Psoas muscle (tissue), 8 donors: ENCODE measurements at places on chromosomes 3 and 15. TPM values are rescaled to one million over a fixed set of nuclear protein-coding genes. Genes with fewer than 3 reads are reported as not detected.

DNA sequence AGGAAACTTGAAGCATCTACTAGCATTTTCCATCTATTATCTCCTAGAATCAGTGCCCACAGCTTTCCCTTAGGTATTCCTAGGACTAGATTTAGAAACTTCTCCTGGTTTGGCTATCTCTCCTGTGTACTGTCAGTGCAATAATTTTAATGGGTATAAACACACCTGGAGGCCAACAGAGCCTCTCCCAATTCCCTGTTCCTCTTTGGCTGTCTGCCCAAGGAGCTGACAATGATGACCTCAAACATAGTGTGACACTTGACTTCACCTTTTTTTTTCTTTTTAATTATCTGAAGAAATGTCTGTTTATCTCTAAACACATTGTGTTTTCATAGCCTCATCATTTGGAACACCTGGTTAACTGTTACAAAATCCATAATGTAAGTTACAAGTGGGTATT lies 754.5 kb upstream of the ALCAM start:
- no peak for DNase-seq

GRCh38 chr3:13191016-13191415 lies 117.8 kb upstream of the IQSEC1 start:
- DNase-seq, result no peak

DNA sequence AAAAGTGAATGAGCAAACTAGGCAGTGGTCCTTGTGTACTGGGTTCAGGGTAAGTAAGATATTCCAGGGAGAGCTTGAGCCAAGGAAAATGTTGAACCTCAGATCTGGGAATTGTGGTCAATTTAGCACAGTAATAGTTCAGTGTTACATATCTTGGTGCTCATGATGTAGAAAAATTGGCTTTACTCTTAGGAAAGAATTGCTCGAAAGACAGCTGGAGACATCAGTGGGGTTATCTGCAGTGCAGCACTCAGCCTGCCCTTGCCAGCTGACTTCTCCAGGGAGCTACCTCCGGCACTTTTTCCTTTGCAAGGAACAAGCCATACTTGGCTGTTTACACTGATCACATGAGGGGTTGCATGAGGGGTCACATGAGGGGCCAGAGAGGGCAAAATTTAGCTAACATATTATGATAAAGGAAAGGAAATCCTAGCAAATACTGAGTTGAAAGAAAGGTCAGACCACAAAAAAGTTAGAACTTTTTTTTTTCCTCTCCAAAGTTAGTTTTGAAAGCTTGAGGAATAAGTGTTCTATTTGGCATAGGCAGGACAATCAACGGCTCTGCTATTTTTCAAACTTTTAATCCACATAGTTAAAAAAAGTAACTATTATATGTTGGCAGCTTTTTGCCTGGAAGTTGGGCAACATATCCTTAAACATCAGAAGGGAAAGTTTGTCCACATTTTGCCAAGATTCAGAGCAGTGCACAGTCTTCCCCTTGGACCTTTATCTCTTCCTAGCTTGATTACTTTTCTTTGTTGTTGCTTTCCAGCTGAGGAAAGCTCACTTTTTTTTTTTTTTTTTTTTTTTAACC lies 92.4 kb downstream of the COL6A6 start:
- peak; percentile 24 for DNase-seq

LRRC15 gene
- polyA plus RNA-seq, result not detected

- peak; percentile 67 for DNase-seq
These were observed at the start of gene TRANK1 for GRCh38 chr3:36944641-36945270. TRANK1 (minus strand) TSS chr3:36945054; CDS start chr3:36944809, 245 bp downstream.

DNA sequence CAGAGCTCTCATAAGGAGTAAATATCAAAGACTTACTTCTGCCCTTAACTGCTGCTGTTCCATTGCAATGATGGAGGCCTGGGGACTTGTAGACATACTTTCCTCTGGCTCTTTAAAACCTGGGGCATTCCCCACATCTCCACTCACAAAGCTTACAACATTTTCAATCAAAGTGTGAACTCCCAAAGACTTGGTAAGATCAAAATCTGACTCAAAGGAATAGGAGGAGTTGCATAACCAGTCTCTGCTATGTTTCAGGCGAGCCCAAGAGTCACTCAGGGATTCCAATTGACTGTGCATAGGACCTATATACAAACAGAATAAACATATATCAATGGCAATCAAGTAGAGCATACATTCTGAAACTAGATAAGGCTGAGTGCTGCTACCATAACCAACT lies 101.5 kb downstream of the FBXL22 start:
- DNase-seq, result no peak

- DNase-seq, result no peak
These were observed 33.6 kb downstream of the TMEM212 start for GRCh38 chr3:171876680-171877147.

GRCh38 chr15:78850352-78850751 lies 22.3 kb upstream of the MORF4L1 start:
- no peak for DNase-seq

DNA sequence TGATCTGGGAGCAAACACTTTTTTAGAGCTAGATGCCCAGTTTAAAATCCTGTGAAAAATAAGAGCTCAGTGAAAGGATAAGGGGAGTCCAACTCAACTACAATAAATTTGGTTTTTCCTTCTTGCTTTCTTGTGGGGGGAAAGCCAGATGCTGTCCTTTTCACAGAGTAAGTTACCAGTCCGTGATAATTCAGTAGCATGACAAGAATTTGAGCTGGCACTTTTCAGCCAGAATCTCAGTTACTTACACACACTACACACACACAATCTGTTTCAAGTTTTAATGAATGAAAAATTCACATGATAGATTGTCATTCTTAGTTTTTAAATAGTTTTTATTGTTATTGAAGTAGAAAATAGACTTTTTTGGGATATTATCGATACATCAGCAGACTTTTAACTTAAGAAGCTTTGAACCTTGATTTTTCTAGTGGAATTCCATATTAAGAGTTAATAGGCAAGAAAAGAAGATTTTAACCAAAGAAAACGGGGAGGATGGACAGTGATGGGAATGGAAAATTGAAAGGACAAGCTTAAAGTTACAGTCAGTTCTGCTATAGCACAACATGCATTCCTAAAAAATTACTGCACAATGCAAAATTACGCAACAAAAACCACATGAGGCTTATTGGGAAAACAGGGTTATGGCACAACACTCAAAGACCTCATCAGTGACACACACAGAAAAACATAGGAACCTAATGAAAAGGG lies 47.0 kb downstream of the PSMD6 start:
- DNase-seq, result no peak

STAB1 gene
- 27.4 TPM for polyA plus RNA-seq

DNA sequence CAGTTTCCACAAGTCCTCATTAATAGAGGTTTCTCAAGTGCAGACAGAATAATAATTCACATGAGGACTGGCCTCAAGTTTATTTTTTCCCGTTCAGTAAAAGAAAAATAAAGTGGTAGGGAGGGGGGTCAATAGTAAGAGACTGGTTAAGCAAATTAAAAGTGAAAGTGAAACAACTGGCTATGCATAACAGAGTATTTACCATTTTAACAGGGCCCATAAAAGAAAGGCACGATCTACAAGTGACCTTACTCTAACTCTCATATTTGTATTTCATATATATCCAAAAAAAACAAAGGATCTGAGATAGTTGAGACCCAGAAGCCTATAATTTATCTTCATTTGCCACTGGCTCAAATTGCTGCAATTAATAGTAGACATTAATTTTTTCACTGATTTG lies 686.3 kb downstream of the NTRK3 start:
- no peak for DNase-seq

- DNase-seq, result no peak
These were observed 4.3 kb upstream of the GPR160 start for GRCh38 chr3:170033489-170033888.

AVEN gene
- polyA plus RNA-seq, result 20.9 TPM

DNA sequence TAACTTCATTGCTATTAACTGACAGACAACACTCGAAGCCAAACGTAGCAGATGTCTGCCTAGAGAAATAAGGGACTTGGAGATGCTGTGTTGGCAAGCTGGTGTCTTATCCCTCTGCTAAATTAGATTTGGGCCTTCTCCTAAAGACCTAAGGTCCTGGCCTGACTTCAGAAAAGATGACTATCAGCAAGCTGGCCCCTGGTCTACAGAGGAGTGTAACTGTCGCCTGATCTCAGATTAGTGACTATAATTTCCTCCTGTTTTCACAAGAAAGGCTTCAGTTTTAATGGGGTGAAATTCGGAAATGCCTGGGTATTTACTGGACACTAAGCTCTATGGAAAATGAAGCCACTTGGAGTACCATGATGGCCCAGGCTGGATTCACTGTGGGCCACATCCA lies 53.1 kb upstream of the SLC7A14 start:
- DNase-seq, result no peak

DNA sequence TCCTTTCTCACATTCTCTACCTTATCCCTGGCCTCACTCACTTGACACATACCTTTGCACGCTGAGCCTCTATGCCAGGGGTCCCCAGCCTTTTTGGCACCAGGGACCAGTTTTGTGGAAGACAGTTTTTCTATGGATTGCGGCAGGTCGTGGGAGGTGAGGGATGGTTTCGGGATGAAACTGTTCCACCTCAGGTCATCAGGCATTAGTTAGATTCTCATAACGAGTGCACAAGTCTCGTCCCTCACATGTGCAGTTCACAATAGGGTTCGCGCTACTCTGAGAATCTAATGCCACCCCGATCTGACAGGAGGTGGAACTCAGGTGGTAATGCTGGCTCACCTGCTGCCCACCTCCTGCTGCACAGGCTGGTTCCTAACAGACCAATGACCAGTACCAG lies 112.5 kb upstream of the EIF1B start:
- no peak for DNase-seq

DNA sequence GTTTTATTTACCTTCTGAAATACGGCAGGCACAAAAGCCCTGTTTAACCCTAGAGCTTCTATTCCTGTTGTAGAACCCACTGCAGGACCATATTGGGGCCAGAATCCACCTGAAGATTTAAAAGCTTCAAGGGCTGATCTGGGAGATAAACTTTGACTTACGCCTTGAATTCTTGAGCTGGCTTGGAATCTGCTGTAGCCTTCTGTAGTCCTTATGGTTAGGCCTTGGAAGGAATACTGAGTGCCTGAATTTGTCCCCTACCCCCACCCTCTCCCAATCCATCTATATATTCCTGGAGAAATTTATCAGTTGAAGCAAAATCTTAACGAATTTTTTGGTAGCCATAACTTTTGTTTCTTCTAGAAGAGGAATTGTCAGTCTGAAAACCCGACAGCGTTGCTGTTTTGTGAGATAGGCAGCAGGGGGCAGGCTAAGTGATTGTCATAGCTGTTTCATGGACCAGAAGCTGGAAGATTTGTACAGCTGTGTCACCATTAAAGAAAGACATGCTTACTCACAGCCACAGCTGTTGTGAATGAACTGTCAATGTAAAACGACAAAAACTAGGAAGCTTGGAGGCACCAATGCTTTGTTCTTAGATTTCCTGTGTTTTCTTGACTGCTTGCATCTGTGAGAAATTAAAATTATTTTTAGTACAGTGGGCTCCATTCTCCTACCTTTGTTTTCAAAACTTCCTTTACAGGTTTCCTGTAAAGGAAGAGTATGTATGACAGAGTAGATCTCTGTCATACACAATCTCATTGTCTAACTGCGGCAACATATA lies 12.8 kb downstream of the LXN start:
- DNase-seq, result peak; percentile 32

- no peak for DNase-seq
These were observed 221.6 kb downstream of the TBC1D2B start for GRCh38 chr15:77855871-77856270.

DNA sequence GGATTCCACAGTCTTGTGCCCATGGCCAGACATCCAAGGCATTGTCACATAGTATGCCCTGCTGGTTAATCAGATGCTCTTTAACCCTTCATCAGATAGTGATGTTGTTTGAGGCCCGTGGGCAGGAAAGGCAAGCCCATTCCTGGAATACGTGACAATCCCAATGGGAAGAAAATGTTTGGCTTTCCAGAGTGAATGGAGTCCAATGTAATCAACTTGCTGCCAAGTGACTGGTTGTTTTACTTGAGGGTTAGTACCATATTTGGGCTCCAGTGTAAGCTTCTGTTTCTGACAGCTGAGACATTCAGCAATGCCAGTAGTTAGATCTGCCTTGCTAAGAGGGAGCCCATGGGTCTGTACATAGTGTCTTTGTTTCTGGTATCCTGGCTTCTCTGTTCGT lies 31.3 kb downstream of the RPL39L start:
- no peak for DNase-seq

CLDN16 gene
- polyA plus RNA-seq, result not detected

- no peak for DNase-seq
These were observed 1362.1 kb downstream of the ROBO1 start for GRCh38 chr3:78405745-78406144.

- DNase-seq, result no peak
These were observed 13.4 kb downstream of the FOXL2NB start for GRCh38 chr3:138960417-138960852.

LRTM1 gene
- polyA plus RNA-seq, result not detected

DNA sequence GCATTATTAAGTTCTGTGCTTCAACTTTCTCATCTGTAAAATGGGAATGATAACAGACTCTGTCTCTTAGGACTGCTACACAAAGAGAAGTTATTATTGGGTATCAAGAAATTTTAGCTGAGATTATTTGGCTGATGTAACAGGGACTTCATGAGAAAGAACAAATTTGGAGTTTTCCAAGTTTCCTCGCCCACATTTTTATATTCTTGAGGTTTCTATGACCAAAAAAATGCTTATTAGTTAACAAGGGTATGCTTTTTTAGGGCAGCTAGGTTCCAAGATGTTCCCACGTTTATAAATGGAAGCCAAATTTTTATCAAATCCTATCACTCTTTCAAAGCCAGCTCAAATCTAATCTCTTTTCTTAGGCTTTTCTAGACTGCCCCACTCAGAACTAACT lies 50.6 kb upstream of the C3orf80 start:
- no peak for DNase-seq

RPL35A gene
- 935 TPM for polyA plus RNA-seq

DNA sequence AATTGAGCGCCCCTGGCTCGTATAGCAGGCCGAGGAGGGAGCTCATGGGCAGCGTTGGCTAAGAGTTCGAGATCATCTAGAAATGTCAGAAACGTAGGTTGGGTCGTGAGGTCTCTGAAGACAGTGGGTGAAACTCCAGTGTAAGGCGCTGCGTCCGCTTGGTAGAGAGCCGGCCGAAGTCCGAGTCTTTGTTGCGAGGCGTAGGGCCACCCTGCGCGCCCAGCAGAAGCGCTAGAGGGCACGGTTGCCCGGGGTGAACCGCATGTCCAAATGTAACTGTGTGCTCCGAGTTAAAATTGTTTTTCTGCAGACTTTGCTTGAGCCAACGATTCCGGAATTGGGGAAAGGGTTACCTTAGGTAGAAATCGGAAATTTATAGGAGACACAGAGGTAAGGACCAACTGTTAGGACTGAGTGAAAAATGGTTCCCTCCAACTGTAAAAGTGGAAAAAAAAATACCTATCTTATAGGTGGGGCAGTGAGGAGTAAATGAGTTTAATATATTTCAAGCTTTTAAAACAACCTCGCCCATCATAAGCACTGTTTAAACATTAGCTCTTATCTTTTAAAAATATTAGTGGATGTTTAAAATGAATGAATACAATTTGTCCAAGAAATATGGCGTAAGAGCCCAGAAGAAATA lies 993 bp upstream of the SIAH2 start:
- DNase-seq, result peak; percentile 80

FAM107A gene
- 24.0 TPM for polyA plus RNA-seq
